Cortex of kidney (tissue), 1 donor: ENCODE measurements at places on chromosomes 1 and 21.

DNA sequence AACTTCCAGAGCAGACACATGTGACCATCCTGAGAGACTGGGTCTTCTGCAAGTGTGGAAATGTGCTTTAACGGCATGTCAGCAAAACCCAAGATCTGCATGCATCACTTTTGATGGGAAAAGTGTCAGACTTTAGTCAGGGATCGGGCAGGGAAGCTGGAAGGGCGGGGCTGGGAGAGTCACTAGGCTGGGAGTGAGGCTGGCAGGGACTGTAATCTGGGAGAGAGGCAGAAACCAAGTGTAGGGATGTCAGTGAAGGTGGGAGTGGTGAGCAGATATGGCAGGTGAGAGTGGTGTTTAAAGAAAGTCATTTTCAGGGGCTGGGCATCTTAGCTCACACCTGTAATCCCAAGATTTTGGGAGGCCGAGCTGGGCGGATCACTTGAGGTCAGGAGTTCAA, 11.3 kb downstream of the CDA start:
- no peak for DNase-seq

GRCh38 chr1:234262754-234263105, 110.5 kb upstream of the COA6 start:
- DNase-seq, result no peak

DNA sequence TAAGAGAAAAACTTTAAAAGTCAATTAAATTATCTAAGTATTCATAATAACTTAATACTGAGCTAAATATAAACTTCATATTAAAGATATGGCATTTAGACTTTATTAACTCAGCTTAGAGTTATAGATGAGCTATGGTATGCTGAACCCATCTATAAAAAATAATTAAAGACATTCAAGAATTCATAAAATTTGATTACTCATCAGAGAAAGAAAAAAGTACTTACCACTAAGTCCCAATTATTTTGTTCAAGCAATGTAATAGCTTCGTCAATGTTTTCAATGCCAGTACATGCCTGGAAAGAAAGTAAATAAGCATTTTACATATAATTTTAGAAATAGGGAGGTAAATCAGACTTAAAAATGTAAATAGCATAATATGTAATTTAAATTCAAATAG, 102.4 kb downstream of the FAF1 start:
- no peak for DNase-seq

DNA sequence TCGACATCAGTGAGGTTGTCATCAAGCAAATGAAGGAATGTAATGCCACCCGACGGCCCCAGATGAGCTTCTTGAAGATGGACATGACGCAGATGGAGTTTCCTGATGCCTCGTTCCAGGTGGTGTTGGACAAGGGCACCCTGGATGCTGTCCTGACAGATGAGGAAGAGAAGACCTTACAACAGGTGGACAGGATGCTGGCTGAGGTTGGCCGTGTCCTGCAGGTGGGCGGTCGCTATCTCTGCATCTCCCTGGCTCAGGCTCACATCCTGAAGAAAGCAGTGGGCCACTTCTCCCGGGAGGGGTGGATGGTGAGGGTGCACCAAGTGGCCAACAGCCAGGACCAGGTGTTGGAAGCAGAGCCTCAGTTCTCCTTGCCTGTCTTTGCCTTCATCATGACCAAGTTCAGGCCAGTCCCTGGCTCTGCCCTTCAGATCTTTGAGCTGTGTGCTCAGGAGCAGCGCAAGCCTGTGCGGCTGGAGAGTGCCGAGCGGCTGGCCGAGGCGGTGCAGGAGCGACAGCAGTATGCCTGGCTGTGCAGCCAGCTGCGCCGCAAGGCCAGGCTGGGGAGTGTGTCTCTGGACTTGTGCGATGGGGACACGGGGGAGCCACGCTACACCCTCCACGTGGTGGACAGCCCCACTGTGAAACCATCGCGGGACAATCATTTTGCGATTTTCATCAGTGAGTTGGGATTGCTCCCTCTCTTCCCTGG, 2.5 kb downstream of the METTL13 start:
- no peak for DNase-seq

- DNase-seq, result no peak
Measured at GRCh38 chr1:100988121-100988520, 37.5 kb downstream of the DPH5 start.

GRCh38 chr21:17429936-17430335, 82.9 kb upstream of the CXADR start:
- no peak for DNase-seq

GRCh38 chr1:10339815-10340214, 59.0 kb upstream of the PGD start:
- DNase-seq, result no peak

GRCh38 chr1:116234429-116234828, 123.2 kb downstream of the MAB21L3 start:
- no peak for DNase-seq

- no peak for DNase-seq
Measured at GRCh38 chr1:44696789-44697345, 22.4 kb downstream of the ARMH1 start.

DNA sequence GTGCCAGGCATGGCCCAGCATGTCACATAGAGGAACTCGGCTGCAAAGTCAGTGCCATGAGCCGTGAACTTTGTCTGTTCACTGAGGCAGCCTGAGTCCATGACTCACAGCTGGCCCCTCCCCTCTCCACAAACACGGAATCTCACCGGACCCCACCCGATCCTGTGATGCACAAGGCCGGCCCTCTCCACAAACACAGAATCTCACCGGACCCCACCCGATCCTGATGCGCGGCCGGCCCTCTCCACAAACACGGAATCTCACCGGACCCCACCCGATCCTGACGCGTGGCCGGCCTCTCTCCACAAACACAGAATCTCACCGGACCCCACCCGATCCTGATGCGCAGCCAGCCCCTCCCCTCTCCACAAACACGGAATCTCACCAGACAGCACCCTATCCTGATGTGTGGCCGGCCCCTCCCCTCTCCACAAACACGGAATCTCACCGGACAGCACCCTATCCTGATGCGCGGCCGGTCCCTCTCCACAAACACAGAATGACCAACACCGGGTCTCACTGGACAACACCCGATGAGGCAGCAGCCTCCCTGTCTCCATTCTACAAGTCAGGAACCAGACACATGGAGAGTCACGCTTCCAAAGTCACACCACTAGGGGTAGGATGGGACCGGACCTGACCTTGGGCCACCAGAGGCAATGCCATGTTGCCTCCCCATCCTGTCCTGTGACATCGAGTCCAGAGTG, 39.6 kb upstream of the GPR153 start:
- no peak for DNase-seq

DNA sequence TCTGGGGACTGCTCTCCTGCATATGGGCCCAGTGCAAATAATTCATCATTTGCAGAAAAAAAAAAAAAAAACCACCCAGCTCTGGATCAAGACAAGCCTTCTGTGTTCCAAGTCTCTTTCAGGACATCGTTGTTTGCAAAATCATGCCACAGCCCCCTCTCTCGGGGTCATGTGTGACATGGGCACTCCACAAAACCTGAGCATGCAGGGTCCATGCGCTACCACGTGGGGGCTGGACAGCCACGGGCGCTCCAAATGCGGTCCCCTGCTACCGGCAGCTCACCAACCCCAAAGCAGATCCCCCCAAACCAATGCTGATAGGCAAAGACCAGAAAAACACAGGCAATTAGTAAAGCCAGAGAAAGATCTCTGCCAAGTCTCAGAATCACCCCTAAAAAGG, 17.6 kb downstream of the NPHP4 start:
- no peak for DNase-seq

GRCh38 chr1:244678697-244679096, 25.8 kb downstream of the DESI2 start:
- DNase-seq, result no peak

GRCh38 chr1:159828176-159828575, 1.5 kb downstream of the SLAMF8 start:
- no peak for DNase-seq

DNA sequence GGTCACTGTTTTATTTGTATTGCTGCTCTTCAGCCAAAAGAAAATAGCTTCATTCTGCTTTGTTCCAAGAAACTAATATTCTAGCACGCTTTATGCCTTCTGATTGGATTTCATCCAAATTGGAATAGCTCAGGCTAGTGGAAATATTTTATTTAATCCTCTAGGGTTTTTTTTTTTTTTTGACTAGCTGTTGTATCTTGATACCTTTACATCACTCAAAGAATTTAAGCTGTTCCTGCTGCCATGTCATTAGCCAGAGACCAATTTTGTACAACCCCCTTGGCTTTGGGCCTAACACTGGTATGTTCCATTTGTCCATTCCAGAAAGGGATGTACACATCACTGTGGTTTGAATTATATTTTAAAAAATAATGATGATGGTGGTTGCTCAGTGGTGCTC, 103.0 kb downstream of the DISC1 start:
- no peak for DNase-seq

- no peak for DNase-seq
Measured at GRCh38 chr1:163745204-163745603, 423.4 kb downstream of the NUF2 start.

DNA sequence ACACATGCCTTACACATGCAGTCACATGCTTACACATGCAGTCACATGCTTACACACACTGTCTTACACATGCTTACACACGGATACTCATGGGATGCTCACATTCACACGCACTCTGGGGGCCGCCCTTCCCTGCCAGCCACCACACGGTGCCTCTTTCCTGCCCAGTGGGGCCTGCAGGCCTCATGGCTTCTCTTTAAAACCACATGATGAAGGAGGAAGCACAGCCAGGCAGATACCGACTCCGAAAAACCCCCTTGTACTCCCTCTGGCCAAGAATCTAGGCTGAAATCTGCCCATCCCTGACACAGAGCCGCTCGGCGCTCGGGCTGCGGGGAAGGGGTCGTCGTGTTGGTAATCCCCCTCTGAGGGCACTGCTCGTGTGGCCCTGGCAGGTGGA, 113.0 kb downstream of the PRDM16 start:
- DNase-seq, result no peak

- DNase-seq, result no peak
Measured at GRCh38 chr1:202888221-202888530, 773 bp downstream of the RABIF start.

DNA sequence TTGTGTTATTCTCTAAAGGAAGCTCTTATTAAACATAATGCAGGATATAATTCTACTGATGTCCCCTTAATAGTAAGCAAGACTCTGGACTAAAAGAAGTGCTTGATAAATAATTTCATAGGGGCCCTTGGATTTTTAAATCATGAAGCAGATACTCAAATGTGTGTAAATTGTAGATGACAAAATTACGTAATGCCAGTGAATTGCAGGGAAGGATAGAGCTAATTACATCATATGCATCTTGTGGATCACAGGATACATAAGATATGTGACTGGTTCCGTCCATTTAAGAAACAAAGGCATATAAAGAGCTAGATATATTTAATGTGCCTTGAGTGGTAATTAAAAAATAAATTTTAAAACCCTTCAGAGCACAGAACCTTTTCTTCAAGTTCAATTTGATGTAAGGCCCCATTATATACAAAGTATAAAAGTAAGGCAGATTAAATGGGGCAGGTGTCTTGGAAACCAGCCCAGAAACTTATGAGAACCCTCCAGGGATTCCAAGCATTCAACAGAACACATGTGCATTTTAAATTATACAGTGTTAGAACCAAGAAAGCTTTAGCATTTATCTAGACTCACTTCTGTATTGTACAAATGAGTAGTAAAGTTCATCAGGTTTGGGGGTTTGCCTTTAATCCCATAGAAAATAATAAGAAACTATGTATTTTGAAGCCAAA, 190.4 kb downstream of the NCAM2 start:
- DNase-seq, result no peak

DNA sequence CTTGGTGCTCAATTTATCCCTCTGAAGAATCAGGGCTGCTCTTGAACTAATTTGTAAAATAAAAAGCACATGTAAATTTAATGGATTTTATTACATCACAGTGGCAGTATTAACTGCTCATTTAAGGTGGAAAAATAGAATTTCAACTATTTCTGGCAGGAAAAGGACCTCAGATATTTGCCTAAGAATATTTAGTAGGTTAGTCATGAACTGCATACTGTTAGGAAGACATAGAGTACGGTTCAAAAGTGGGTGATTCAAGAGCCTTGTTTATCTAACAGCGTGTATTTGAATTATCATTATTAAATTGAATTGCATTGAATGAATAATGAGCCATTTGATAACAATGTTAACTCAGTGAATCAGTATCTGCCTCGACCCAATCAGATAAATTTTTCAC, 248.8 kb upstream of the PBX1 start:
- no peak for DNase-seq

DNA sequence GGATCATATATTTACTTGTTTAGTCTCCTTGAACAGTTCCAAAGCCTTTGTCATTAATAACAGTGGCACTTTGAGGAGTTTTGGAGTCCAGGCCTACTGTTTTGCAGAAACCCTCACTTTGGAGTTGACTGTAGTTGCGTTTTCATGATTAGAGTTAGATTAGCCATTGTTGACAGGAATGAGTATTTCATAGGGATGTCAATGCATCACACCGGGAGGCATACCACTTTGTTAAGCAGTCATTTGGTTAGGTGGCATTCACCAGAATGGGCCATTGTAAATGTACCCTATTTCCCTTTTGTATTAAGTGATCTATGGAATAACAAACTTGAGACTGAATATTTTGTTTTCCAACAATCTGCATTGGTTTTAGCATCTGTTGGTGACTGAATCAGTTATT, 11.8 kb downstream of the MRPS6 start:
- no peak for DNase-seq

DNA sequence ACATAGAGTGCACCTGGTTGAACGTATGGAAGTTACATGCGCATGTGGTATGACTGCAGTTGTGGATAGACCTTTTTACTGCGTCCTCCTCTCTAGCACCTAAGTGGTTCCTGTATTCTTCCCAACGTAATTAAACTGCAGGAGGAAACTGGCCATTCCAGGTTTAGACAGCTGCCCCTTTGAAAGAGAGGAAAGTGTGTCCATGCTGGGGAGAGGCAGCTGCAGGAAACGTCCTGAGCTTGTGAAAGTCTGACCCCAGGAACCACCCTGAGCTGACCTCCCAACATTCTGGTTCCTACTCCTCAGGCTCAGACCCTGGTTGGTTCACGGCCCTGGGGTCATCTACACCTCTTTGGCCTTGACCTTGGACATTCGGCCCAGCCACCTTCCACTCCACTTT, 309.3 kb downstream of the DISC1 start:
- no peak for DNase-seq

DNA sequence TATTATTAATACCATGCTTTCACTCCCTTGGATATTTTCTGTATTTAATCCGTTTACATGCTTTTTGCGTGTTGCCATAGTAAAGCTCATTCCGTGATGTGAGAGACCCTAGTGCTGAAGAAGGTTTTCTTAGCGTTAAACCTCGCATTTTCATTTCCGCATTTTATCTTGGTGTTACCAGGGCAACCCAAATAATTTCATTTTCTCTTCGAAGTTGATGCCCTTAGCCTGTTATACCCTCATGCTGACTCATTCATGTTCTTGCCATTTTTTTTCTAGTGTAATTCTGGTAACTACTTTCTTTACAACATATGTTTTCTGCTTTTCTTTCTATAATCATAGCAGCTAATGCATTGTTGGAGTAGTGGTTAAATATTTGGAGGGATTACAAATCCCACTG, 37.2 kb downstream of the LRRC8C start:
- DNase-seq, result no peak

DNA sequence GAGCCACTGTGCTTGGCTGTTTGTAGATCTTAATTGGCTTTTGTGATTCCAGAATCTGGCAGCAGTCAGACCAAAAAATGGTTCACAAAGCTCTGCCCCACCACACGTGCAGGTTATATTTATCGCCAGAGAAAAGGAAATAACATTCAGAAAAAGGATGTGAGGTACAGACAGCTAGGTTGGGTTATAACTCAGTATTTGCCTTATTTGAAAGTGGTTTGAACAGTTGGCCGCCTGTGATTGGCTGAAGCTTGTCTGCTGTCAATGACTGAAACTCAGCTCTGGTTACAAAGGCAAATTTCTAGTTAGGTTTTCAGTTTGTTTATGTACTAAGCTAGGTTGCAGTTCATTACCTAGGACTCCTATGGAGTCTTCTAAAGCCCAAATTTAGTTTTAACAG, 9.6 kb downstream of the SH3BGR start:
- no peak for DNase-seq
